ENCODE measurements at places on chromosomes 4 and X.

- no peak for DNase-seq
Observed at GRCh38 chr4:179692222-179692621, 2250.0 kb upstream of the AGA start.

DNA sequence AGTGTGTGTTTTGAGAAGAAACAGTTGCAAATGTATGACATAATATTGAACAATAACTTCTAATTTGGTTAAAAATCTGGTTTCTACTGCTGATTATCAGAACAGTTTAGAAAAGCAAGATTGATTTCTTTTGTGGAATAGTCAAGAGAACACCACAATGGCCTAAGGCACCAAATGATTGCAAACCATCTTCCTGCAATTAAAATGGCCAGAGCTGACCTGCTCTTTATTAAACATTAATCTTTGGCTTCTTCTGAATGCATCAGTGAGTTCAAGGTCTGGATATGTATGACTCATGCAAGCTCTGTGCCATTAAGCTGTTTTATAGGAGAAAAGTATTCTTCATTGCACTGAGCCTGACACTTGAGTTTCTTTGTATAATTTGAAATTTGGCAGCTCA lies 107.8 kb upstream of the PDHA2 start:
- peak; percentile 81 for DNase-seq

GRCh38 chr4:180669680-180670079 lies 1573.5 kb upstream of the TENM3 start:
- DNase-seq, result peak; percentile 3

DNA sequence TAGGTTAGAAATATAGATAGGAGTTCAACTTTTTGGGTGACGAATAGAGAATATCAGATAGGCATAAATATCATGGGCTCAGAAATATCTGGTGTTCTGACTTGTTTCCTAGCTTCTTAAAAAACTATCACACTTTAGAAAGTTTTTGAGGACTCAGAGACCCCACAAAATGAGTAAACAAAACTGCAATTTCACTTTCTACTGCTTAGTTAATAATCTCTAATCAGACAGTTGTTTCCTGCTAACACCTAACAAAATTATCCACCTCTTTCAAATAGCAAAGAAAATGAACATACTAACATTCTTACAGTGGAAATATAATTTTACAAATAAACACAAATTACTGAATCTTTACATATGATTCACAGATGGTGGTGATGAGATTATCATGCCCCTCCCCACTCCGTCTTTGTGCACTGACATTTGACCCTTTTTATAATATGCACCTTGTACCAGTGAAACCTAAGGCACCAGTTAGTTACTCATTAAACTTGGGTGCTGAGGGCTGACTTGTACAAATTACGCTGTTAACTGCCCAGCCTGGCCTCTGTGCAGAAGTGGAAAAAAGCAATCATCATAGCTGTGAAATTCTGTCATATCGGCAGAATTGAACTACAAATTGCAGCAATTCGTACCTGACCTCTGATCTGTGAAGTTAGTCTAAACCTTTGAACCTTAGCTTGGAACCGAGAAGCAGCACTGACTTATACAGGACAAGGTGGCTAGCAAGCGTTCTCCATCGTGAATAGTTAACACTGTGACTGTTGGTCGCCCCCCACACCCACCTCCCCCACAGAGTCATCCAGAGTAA lies 138.7 kb downstream of the CHRNA9 start:
- peak; percentile 77 for DNase-seq

DNA sequence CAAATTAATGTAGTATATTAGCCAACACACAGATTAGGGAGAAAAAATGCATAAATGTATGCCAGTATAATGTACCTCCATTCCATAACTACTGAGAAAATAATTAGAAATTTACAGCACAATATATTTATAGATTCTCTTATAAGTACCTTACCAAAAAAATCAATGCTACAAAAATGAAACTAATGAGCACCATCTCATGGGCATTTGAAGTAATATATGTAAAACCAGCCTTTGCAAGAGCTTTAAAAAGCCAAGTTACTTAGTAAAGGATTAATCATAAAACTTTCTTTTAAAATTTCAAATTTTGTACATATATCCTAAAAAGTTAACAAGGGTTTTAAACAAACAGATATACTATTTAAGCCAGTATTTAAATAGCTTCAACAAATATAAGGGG lies 43.2 kb downstream of the LRBA start:
- no peak for DNase-seq

- DNase-seq, result peak; percentile 4
Observed at GRCh38 chrX:13506574-13506973, 62.8 kb upstream of the EGFL6 start.

DNA sequence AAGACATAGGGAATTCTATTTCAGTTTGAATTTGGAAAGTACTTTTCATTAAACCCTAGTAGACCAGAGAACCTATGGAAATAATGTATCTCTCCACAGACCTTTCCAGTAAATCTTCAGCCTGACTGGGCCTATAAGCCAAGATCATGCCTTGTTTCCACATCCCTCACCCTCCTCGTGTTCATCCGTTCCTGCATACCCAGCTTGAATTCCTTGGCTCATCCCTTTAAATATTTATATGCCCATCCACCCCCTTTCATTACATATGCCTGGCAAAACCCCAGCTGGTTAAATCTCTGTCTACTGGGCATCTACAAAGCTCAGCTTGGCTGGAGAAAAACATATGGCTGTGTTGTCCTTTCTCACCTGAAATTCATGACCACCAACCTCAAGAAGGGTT lies 32.4 kb downstream of the SLC2A9 start:
- no peak for DNase-seq

- DNase-seq, result no peak
Observed at GRCh38 chr4:1374706-1375045, 27.7 kb downstream of the UVSSA start.

All from RCC 7860 (cell line).